ENCODE measurements at places on chromosomes 11 and 22. TPM values are rescaled to one million over a fixed set of nuclear protein-coding genes. Genes with fewer than 3 reads are reported as not detected.

- no peak for DNase-seq
These were observed 3.1 kb upstream of the MTCH2 start for GRCh38 chr11:47645500-47645899.

GRCh38 chr22:46081036-46081830 is 69.1 kb upstream of the PPARA start:
- DNase-seq = no peak

DNA sequence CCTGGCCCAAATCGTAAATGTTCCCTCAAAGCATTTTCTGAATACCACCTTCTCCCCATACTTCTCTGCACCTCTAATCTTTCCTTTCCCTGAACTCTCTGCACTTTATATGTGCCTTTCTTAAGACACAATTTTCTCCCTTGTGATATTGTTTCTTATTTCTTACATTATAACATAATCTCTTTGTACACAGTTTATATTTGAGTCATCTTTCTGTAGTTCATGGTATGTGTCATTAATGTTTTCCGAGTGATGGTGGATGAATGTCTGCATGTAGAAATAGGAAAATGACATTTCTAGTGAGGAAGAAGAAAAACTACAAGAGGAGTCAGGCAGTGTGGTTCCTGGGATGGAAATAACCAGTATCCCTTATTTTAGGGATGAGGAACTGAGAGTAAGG is 5.5 kb downstream of the ACRV1 start:
- DNase-seq = no peak

The POU2AF3 gene
- 2.2 TPM for total RNA-seq

GRCh38 chr11:19239039-19239438 is 1.7 kb downstream of the E2F8 start:
- DNase-seq = peak; percentile 0

- no peak for DNase-seq
These were observed 17.3 kb downstream of the APOL2 start for GRCh38 chr22:36221799-36222751.

The PRAME gene
- total RNA-seq = not detected

DNA sequence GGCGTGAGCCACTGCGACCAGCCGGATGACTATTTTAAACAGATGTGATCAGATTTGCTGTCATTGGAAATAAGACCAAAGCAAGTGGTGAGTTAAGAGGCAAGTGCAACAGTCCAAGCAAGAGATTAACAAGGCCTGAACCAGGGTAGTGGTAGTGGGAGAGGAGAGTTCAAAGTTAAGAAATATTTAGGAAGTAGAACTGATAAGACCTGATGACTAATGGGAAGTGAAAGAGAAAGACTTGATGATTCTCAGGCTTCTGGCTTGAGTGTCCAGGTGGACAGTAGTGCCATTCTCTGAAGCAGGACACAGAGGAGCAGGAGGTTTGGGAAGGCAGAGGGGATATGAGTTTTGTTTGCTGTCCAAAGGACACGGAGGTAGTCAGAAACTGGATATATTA is 7.2 kb downstream of the NDUFC2 start:
- no peak for DNase-seq

- no peak for DNase-seq
These were observed 45.3 kb downstream of the PC start for GRCh38 chr11:66912911-66913310.

GRCh38 chr22:36334081-36334820 is 53.5 kb downstream of the MYH9 start:
- DNase-seq = no peak

The CLDN5 gene
- 190 TPM for total RNA-seq

The MOGAT2 gene
- not detected for total RNA-seq

The FAM227A gene
- 0.75 TPM for total RNA-seq

- no peak for DNase-seq
These were observed at the start of gene P4HA3 for GRCh38 chr11:74311352-74311926. Gene P4HA3 (minus strand): TSS chr11:74311640. CDS start chr11:74311611, 29 bp downstream.

The TP53I11 gene
- 51.1 TPM for total RNA-seq

The MRPL21 gene
- total RNA-seq = 51.5 TPM

GRCh38 chr22:39349506-39349966 is 255 bp upstream of the SYNGR1 start:
- no peak for DNase-seq

GRCh38 chr11:133361689-133361994 is 170.7 kb downstream of the OPCML start:
- DNase-seq = peak; percentile 47

- DNase-seq = no peak
These were observed 44.1 kb downstream of the IGLL5 start for GRCh38 chr22:22931557-22932270.

The RAB39A gene
- total RNA-seq = 0.69 TPM

DNA sequence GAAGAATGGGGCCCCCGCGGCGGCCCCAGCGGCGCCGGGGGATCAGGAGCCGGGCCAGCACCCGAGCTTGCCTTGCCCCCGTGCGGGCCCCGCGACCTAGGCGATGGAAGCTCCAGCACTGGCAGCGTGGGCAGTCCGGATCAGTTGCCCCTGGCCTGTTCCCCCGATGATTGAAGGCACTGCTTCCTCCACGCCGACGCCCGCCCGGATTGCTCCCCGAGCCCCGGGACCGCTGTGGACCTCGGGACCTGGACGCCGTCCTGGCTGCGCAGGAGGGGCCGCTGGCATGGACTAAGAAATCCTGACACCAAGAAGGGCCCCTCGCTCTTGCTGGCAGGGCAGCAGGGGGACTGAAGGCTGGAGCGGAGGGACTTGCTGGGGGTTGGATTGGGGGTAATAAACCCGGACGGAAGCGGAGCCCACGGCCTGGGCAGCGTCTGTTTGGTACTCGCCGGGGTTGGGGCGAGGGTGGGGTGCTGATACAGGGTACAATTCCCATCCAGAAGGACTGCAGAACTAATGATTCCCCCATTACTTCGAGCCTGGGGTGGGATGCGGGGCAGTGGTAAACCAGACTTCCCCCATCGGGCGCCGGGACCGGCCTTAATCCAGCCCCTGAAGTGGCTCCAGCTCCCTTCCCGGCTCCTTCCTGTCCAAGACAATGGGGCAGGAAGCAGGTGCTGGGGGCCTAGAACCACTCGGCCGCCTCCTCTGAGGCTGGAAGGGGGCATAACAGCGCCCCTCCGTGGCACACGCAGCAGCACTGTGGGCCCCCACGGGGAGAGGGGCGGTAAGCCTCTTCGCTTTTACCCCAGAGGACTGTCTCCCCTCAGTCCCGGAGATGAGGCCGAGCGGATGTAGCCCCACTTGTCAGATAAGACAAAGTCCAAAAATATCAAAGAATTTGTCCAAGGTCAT is 1.0 kb downstream of the CCDC85B start:
- no peak for DNase-seq

The GNG3 gene
- 1.2 TPM for total RNA-seq

- no peak for DNase-seq
These were observed 908.6 kb downstream of the NTM start for GRCh38 chr11:132278801-132279574.

- DNase-seq = no peak
These were observed at the start of gene KLHDC7B for GRCh38 chr22:50545522-50546325. Gene KLHDC7B (plus strand): TSS chr22:50545899. CDS start chr22:50546244, 345 bp downstream.

DNA sequence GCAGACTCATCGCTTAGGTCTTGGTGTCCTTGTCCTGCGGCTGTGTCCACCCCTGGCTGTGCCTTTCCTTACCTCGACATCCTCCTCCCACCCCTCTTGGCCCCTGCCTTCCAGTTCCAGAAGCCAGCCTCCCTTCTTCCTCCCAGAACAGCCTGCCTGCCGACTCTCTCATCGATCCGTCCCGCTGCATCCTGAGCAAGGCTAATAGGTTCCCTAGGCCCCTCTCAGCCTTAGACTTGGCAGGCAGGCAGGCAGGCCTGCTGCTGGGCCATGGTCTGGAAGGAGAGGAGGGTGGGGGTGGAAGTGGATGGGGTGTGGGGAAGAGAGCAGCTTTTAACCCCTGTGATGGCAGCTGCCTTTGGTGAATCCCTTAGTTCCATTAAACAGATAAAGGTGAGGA is 196.7 kb upstream of the TBCEL start:
- DNase-seq = no peak

All from esophagus muscularis mucosa (tissue), 4 donors.